ENCODE measurements at places on chromosomes 12 and 14.
A peak's percentile ranks its signal among the peaks of the same experiment; 100 is the strongest.

DNA sequence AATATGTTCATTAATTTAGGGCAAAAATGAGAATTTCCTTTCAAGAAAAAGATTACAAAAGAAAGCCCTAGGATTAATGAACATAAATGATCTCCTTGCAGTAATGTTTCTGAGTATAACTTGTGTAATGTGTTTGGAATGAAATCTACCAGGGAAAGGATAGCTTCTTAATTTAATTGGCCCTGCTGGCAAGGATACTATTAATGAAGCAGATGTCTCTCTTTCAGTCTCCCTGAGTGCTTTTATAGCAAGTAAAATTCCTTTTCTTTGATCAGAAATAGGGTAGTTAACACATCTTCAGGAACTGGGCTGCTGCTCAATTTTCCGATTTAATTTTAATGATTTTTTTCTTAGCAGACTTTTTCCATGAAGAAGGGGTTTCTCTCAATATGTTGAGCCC lies 379.4 kb upstream of the PDE3A start:
- no peak for DNase-seq

DNA sequence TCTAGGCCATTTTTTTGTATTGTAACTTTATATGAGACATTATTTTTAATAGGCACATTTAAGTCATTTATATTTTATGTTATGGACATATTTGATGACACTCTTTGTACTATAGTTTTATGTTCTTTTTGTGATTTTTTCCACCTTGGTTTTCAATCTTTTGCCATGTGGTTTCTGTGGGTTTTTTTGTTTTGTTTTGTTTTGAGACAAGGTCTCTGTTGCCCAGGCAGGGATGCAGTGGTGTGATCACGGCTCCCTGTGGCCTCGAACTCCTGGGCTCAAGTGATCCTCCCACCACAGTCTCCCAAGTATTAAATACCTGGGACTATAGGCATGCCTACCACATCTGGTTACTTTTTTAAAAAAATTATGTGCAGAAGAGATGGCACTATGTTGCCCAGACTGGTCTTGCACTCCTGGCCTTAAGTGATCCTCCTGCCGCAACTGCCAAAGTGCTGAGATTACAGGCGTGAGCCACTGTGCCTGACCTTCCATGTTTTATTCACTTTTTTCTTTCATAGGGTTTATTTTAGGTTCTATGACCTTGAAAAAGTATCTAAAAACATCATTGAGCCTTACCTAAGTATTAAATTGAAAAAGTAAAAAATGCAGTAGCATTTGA lies 16.3 kb downstream of the MSRB3 start:
- no peak for DNase-seq

GRCh38 chr12:91874086-91874865 lies 271.4 kb downstream of the BTG1 start:
- DNase-seq = no peak

DNA sequence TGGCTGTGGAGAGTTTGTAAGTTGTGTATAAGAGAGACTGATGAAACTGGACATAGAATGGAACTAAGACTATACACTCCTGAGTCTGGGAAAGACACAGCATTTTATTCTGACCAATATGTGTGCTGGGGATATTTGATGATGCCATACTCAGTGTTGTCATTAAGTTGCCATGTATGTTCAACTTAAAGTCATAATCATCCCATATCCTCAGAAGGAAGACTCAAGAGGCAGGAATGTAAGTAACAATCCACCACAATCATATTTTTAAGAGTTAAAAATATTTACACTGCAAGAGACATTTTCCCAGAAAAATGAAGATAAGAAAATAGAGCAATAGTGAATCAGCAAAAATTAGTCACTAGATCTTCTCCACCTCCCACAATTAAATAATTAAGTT lies 120.1 kb downstream of the MDGA2 start:
- no peak for DNase-seq

- DNase-seq = no peak
Measured at GRCh38 chr14:75175677-75176141, 703 bp downstream of the TMED10 start.

DNA sequence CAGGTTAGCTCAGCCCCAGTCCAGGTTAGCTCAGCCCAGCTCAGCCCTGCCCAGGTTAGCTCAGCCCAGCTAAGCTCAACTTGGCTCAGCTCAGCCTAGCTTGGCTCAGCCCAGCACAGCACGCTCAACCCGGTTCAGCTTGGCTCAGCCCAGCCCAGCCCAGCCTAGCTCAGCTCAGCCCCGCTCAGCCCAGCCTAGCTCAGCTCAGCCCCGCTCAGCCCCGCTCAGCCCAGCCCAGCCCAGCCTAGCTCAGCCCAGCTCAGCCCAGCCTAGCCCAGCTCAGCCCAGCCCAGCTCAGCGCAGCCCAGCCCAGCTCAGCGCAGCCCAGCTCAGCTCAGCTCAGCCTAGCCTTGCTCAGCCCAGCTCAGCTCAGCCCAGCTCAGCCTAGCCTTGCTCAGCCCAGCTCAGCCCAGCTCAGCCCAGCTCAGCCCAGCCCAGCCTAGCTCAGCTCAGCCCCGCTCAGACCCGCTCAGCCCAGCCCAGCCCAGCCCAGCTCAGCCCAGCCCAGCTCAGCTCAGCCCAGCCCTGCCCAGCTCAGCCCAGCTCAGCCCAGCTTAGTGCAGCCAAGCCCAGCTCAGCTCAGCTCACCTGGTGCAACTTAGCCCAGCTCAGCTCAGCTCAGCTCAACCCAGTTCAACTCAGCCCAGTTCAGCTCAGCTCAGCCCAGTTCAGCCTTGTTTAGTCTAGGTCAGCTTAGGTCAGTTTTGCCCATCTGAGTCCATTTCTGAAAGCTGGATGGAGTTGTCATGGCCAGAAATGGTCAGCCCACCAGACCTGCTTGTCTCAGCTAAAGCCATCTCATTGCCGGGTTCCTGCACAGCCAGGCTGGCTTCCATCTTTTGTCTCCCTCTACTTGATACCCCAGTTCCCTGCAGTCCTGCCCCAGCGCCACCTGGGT lies 333.6 kb downstream of the TMEM121 start:
- DNase-seq = no peak

DNA sequence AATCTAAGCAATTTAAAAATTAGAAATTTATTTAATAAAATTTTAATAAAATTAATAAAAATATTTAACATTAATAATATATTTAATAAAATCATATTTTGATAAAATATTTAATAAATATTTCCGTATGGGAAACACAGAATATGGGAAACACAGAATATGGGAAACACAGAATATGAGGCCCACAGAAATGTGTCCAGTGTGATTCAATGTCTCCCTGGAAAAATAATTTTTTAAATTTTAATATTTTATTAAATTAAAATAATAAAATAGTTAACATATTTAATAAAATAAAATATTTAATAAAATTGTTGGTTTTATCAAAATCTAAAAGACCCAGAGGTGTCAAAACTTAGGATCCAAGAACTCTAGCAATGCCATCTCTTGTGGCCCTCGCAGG lies 186.4 kb downstream of the TMEM132D start:
- no peak for DNase-seq

DNA sequence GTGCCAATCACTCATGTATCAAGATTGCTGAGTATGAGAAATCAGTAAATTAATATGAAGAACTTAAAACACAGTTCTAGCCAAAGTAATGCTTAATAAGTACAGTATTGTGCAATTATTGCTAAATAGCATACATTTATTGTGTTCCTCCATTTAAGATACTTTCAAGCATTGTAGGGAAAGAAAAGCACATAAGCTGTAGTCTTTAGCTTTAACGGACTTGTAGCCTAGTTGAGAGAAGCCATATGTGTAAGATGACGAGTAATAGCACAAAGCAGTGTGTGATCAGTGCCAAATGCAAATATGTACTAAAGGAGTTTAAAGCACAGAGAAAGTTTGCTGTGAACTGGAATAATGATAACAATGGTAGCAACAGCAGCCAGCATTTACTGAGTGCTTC lies 38.1 kb downstream of the ETV6 start:
- DNase-seq = no peak

- peak; percentile 22 for DNase-seq
Measured at GRCh38 chr14:54503486-54503885, 6.2 kb upstream of the CGRRF1 start.

- DNase-seq = no peak
Measured at GRCh38 chr14:51304438-51304837, 64.4 kb downstream of the TMX1 start.

GRCh38 chr12:79442396-79442795 lies 248.4 kb downstream of the PAWR start:
- no peak for DNase-seq

GRCh38 chr12:13195250-13195649 lies 1.3 kb upstream of the EMP1 start:
- DNase-seq = no peak

DNA sequence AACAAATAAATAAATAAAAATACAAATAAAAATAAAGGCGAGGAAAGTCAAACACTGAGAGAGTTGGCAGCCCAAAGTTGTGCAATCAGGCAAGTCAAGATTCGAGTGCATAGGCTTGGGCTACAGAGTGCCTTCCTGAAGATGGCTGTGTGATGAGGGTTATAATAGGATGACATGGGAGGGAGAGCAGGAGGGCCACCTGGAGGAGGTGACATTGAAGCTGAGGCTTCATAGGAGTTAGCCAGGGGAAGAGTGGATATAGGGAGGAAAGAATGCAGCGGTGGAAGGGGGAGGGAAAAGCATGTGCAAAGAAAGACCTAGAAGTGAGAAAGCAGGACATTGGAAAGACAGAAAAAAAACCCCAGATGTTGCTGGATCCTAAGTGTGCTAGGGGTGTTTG lies 53.1 kb downstream of the YEATS4 start:
- no peak for DNase-seq

DNA sequence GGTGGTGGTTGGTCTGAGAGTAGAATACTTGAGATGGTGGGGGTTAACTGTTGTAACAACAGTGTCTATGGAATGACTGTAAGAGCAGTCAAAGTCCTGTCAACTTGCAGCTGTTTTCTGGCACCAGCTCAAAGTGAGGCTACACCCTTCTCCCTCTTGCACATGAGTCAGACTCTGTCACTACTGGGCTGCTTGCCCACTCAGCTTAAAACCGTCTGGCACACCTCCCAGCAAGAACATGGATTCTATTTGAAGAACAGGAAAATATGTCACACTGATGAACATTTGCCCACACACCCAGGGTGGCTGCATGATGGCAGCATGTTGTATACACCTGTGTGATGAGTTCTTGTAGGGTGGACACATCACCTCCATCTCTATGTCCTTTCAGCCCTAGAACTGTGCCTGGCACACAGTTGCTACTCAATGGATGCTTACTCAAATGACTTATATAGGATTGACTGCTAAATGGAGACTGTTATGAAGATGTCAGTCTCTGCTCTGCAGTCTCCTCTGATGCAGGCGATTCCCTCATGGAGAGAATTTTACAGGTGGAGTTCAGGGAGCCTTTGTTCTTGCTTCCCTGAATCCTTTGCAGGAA lies 19.3 kb upstream of the SERPINA6 start:
- peak; percentile 70 for DNase-seq

DNA sequence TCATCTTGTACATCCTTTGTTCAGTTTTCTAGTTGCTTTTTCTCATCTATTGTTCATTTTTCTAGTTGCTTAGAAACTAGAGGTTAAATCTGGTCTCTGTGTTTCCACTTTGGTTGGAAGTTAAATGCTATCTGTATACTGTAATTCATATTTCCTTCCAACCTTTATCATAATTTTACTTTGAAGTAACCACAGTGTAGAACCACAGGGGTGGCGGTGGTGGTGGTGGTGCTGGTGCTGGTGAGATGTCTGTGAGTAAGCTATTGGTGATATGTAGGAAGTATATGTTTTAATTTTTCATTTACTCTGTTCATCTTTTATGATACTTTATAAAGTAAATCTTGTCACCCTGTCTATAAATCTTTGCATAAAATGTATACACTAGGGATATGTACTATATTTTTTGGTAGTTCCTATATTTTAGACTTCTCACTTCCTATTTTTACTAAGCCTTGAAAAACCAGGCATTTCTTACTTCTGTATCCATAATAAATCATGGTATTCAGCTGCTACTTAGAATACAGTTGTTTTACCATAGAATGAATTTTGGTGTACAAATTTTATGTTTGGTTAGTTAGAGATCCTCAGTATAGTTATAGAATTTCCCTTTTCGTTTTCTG lies 31.9 kb downstream of the CCDC91 start:
- DNase-seq = no peak

DNA sequence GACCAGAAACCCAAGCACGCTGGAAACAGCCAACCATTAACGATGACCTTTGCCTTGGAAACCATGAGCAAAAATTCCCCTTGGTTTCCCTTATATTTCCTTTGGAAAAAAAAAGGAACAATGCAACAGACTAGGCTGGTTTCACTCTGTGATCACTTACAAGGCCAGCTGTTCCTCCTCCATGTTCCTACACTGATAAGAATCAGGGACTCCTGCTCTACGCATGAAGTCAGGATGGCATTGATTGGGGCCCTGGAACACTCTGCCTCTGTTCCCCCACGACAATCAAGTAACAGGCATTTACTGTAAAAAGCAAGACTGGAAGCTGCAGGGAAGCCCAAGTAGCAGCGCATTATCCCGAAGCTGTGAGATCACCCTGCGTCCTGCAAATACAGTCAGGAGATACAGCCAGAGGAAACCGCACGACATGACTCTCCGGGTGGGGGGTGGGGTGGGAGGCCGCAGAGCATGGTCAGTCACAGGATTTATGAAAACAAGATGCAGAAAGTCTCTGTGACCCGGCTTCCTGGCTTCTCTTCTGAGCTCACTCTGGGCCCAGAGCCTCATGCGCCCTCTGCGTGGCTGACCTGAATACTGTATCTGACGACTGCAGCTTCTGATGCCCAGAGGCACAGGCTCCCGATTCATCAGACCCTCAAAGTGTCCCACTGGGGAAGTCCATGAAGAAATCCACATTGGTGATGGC lies 31.1 kb downstream of the SSH1 start:
- DNase-seq = no peak

DNA sequence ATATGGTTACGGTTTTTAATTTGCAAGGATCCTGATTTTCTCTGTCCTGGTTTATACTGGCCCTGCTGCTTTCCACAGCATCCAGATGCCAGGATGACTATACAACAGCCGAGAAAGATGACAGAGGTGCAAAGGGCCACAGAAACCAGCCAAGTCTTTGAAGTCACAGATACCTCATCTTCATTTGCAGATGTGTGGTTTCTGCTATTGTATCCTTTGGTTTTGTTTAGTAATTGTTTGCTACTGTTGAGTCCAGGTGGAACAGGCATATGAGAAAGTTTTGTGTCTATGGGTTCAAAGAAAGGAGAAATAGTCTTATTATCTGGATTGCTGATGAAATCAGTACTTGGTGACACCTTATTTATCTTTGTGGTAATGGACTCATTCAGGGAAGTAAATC lies 17.3 kb upstream of the KLHL42 start:
- DNase-seq = no peak

DNA sequence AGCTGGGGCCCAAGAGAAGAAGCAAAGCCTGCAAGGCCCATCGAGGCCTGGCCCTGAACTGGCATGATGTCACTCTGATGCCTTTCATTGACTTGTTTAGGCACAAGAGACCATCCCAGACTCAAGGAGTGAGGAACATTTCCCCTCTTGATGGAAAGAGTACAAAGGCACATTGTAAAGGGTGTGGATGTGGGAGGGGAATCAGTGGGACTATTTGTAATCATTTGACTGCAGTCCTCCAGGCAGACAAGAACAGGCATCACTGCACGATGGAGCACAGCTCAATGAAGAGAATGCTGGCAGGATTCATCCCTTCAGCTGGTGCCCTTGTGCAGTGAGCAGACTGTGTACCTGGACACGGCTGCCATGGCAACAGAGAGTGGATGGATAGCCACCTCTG lies 87.9 kb downstream of the LGMN start:
- DNase-seq = no peak
